ENCODE measurements at places on chromosomes 12 and 14.
A peak's percentile ranks its signal among the peaks of the same experiment; 100 is the strongest.

- DNase-seq, result peak; percentile 42
Measured at GRCh38 chr12:6062757-6063735, 61.4 kb downstream of the VWF start.

- DNase-seq, result no peak
Measured at GRCh38 chr14:69675245-69675583, 63.8 kb downstream of the SUSD6 start.

GRCh38 chr12:26906704-26907103, 31.1 kb downstream of the INTS13 start:
- no peak for DNase-seq

DNA sequence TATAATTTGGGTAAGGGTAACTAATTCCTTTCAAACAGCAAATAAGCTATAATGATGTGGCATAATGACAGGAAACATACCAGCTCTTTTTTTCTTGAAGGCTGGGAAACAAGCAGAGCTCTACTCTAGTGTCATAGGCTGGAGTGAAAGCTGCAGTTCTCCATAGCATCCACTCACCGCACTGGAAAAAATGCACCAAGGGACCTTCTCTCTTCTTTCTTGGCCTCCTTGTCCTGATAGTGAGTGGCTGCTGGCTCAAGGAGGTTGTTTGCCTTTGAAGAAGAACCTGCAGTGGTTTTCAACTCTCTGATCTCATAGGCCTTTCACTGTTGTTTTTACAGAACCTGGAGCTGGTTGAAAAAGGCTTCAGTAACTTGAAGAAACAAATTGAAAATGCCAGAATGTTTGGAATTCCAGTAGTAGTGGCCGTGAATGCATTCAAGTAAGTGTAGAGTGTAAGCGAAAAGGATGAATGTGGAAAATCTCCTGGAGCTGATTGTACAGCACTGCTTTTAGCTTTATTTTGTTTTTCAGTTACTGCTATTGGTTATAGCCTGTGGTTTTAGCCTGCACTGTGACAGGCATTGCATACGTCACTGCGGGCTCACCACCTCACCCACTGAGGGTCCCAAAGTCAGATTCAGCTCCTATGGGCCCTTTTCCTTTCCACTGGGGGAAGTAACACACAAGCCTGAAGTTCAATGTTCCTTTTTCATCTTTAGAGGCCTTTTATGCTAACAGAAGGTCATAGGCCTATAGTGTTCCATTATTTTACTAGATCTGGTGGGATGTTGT, 17.2 kb upstream of the AKAP5 start:
- DNase-seq, result no peak

DNA sequence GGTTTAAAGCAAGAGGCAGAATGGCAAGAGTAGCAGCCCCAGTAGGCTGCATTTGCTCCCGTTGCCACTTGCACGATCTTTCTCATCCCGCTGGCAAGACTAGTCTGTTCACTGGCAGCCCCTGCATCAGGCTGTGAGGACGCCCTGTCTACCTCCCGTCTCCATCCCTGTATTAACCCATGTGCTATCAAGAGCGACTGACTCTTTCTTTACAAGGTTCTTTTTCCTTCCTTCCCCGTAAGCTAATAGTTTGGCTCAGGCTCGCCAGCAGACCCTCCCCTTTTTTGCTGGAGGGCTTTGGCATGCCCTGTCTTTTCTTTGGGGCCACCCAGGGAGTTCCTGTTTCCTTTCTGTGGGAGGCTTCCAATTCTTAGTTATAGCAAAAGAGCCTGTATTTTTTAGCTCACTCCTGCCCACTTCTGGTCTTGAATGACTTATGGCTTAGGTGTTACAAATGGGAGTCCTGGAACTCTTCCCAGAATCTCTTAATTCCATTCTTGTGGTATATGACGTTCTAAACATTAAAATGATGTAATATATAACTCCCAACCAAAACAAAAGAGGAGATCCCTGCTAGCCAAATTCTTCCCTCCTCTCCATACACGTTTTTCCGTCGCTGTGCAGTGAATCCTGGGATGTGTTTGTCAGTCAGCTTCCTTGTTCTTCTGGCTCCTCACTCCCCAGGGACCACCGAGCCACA, 149.0 kb downstream of the PRKCH start:
- DNase-seq, result no peak

DNA sequence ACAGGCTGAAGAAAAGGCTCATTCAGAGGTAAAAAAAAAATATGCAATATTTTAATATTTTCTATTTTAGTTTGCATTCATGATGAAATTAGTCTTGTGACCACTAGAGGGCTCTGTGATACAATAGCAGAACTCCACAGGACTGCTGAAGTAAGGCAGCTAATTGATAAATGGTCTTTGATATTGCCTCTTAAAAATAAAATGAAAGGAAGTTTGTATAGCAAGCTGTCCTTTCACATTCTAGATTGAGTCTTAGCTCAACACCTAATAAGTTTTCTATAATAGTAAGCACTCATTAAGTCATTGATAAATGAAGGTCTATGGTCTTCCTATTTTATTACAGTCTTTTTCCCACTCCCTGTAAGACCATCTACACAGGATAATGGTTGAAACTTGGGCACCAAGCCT, 315.7 kb downstream of the NAV3 start:
- DNase-seq, result no peak

DNA sequence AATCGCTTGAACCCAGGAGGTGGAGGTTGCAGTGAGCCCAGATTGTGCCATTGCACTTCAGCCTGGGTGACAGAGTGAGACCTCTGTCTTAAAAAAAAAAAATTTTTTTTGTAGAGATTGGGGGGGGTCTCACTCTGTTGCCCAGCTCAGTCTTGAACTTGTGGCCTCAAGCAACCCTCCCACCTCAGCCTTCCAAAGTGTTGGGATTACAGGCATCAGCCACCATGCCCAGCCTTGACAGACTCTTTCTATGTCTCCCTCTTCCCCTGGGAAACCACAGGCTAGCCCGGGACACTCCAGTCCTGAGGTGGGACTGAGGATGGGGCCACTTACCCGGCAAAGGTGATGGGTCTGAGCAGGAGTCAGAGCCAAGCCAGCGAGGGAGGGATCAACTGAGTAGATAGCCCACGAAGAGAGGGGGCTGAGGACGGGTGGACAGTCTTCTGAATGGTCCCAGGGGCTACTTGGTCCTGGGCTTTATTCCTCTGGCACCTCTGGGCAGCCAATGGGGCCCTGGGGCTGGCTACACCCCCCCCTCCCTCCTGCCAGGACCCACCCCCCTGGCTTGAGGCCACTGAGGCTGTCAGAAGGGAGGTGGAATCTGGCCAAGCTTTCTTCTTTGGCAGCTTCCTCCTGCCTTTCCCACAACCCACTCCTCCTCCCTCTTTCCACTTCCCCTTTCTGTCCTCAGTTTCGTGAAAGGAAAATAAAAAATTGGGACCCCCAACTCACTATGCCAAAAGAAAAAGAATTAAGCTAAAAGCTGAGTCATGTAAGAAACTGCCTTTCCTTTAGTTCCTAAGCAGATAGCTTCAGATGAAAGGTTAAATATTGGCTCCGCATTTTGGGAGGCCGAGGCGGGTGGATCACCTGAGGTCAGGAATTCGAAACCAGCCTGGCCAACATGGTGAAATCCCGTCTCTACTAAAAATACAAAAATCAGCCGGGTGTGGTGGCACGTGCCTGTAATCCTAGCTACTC, at the start of gene SDS:
SDS (minus strand) TSS at position 453 of the 981 bp plus-strand sequence. CDS start 4,179 bp downstream, outside the sequence.
- DNase-seq, result no peak

- DNase-seq, result no peak
Measured at GRCh38 chr12:11705010-11705409, 55.5 kb downstream of the ETV6 start.

DNA sequence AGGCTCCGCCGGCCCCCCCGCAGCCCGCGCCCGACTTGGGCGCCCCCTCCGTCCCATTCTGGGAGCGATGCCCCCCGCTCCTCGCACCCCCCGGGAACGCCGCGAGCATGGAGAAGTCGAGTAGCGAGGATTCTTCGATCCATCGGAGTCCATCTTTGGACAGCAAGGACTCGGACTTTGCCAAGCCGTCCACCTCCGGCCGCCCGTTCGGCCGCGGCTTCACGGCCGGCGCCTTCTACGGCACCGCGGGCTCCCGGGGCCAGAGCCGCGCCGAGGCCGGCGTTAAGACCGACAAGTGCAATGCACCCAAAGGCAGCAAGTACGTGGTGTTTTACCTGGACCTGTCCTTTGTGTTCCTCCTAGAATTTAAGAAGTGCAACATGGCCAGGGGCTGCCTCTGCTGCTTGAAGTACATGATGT, 123.6 kb downstream of the TSPAN9 start:
- DNase-seq, result no peak

GRCh38 chr12:49776413-49776812, 35.1 kb downstream of the TMBIM6 start:
- peak; percentile 10 for DNase-seq

DNA sequence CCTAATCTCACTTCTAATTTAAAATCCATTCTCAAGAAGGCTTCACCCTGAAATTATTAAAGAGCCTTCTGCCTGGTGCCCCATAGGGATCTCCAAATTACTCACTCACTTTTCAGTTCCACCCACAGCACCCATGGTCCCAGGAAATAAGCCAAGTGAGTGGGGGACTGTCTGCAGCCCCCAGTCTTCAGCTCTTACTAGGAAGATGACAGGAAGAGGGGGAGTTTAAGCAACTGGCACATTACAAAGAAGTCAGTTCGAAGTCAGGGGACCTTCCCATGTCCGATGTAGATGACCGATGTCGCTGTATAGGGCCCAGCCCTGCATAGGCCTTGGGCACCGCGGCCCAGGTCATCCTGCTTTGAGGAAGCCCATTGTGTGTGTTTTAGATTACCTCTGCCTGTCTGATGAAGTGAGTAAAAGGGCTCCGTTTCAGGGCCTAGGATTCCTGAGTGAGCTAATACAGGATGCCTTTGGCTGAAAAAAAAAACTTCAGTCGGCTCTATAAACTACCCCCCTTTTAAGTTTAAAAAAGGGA, 1.9 kb downstream of the ACTN1 start:
- DNase-seq, result no peak

- no peak for DNase-seq
Measured at GRCh38 chr12:65891987-65892481, 67.8 kb downstream of the HMGA2 start.

GRCh38 chr12:62862259-62862881, 72.6 kb downstream of the PPM1H start:
- DNase-seq, result no peak

DNA sequence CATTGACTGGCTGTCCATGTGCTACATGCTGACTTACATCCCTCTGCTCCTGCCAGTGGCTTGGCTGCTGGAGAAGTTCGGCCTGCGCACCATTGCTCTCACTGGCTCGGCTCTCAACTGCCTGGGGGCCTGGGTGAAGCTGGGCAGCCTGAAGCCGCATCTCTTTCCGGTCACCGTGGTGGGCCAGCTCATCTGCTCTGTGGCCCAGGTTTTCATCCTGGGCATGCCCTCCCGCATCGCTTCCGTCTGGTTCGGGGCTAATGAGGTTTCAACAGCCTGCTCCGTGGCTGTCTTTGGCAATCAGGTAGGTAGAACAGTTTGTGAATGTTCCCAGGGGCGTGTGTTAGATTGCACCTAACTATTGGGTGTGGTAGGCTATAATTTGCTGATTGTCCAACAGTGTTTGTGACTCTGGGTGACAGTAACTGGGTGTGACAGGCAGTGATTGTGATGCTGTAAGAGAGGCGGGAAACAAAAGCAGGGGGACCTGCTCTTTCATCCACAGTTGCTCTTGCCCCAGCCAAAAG, 981 bp downstream of the FLVCR2 start:
- no peak for DNase-seq

DNA sequence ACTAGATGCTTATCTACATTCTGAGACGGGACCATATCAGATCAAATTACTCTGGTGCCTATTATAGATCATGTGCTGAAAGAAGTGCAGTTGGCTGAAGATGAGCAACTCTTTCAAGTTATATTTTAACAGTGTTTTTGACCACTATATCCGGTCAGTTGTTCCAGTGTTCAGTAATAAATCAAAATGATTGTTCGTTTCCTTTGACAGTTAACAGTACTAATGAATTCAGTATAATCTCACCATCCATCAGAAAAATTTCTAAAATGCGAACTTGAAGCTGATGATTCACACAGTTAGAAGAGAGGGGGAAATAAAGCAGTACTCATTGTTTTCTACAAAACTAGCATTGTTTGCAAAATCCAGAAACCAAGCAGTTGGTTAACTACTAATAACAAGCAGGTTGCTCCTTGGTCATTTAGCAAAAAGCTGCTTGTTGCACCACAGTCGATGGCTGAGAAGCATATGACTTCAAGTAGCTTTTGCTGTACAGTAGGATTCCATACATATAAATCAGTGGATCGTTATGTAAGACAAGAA, 2.3 kb downstream of the RPS6KA5 start:
- DNase-seq, result no peak

DNA sequence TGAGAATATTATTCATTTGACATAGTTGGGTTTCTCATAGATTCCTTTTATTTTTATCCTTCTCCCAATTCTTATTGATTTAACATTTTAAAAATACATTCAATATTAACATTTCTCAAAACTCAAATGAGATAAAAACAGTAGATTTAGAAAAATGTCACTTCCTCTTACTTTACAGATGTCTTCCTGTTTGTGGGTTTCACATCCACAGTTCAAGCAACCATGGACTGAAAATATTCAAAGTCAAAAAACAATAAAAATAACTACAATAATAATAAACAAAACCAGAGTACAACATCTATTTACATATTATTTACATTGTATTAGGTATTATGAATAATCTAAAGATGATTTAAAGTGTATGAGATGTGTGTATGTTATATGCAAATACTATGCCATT, 111.3 kb upstream of the SLC16A7 start:
- no peak for DNase-seq

- no peak for DNase-seq
Measured at GRCh38 chr14:52351233-52352060, 37.3 kb downstream of the PTGER2 start.

GRCh38 chr12:128702371-128702770, 121.4 kb downstream of the SLC15A4 start:
- no peak for DNase-seq

DNA sequence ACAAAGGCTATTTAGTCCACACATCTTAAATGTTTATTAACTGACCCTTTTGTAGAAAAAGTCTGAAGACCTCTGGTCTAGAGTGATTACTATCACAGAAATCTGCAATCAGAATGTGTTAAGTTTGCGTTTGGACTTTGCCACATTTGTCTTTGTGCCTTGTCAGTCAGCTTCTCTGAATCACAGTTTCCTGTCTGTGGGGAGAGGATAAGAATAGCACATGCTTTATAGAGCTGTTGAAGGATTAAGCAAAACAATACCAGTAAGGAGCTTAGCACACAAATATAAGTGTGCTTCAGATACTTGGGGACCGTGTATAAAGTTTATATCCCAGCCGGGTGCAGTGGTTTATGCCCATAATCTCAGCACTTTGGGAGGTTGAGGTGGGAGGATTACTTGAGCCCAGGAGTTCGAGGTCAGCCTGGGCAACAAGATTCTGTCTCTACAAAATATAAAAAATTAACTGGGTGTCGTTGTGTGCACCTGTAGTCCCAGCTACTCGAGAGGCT, 63.0 kb upstream of the BTG1 start:
- DNase-seq, result no peak

GRCh38 chr14:96071561-96071960, 32.4 kb downstream of the C14orf132 start:
- DNase-seq, result no peak

- no peak for DNase-seq
Measured at GRCh38 chr12:76025601-76026575, 5.7 kb downstream of the PHLDA1 start.

- no peak for DNase-seq
Measured at GRCh38 chr12:47299586-47299985, 219.8 kb upstream of the AMIGO2 start.

- peak; percentile 61 for DNase-seq
Measured at GRCh38 chr14:77862154-77862786, 62.4 kb downstream of the ADCK1 start.
